ENCODE measurements at places on chromosomes 6 and 20.
A peak's percentile ranks its signal among the peaks of the same experiment; 100 is the strongest.

DNA sequence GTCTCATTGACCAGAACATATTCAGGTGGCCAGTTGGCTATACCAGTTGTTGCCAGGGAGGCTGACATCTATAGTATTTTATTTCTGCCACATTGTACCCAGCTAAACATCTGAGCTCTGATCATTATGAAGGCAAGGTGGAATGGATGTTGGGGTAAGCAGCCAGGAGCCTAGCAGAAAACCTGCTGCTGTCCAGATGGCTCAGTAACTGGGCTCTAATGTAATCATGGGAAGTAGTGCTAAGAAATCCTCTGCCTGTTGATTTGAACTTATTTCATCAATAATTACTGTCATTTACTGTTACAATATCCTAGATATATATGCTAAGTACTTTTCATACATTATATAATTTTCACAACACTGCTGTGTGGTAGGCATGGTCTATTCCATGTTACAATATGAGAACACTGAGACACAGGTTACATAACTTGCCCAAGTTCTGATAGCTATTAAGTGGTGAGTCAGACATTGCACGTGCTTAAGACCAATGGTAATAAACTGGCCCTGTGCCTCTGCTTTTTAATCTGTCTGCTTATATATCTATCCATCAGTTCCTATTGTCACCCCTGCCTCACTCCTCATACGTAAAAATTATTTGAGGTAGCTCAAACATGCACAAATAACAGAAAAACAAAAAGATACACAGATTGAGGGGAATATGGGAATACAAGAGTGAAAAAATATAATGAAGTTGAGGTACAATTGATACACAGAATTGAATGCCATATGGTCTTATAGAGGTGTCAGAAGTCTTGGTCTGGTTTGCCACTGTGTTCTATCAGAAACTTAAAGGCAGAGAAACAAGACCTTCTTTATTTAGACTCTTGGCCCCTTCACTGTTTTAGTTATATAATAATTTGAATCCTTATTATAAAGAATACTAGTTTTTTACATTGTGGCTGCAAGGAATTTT, 25.2 kb downstream of the TBPL1 start:
- DNase-seq = no peak

DNA sequence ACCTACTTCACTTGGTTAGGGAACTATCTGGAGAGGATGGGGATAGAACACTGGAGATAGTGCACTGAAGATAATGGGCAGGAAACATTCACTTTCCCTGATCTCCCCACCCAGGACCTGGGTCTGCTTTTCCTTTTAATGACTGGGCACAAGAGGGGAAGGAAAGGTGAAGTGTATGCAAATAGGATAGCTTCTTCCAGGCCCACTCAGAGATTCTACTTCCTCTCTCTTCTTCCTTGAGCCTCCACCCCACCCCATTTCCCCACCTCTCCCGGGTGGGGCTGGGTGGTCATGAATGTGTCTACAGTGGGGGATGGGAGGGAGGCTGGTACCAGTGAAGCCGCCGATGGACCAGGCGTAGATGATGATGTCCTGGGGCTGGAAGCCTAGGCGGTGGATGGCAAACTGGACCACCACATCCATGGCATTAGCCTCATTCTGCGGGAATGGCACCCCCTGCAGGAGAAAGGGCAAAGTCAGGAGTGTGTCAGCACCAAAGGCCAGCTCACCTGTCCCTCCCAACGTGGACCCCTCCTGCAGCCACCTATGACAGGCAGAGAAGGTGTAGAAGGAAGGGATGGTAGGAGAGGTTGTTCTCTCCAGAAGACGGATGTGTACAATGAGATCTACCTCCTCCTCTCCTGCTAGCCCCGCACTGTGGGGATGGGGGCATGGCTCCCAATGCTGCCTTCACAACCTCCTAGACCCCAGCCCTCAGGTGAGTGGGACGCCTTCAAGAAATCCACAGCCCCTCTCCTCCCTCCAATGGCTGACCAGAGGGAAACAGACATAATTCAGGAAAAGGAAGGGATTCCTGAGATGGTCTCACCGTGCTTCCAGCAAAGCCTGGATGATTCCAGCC, 8.6 kb upstream of the LY6G5C start:
- DNase-seq = peak; percentile 20

DNA sequence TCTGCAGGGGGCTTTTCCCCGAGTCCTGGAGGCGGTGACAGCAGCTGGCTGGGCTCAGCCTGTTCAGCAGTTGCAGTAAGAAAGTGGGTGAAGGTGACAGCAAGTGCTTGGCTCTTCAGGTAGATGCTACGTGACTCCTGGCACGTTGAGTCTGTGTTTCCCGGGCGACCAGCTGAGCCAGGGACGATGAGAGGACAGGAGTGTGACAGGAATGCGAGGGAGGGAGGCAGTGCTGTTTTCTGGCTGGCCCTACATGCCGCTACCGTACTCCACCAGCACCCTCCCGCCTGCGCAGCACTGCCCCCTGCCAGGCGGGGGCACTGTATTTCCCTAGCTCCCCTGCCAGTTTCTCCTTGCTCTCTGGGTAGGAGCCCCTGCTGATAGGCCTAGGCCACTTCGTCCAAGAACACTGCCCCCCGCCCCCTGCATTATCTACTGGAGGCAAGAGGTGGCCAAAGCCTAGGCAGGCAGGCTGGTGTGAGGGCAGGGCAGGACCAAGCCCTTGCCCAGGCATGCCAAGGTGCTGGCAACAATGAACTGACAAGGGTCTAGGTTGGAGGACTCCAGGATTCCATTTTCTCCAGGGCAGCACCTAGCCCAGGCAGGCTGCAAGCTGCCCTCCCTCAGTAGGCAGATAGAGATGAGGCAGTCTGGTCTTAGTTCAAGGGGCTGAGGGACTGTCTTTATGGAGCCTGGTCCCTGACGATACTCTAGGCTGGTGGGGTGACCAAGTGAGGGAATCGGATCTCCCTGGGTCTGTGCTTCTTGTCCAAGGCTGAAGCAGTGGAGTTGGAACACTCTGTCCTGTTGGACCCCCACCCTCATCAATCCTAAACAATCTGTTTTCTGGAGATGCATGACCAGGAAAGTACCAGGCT, 19.2 kb downstream of the MRPS18A start:
- peak; percentile 70 for DNase-seq

DNA sequence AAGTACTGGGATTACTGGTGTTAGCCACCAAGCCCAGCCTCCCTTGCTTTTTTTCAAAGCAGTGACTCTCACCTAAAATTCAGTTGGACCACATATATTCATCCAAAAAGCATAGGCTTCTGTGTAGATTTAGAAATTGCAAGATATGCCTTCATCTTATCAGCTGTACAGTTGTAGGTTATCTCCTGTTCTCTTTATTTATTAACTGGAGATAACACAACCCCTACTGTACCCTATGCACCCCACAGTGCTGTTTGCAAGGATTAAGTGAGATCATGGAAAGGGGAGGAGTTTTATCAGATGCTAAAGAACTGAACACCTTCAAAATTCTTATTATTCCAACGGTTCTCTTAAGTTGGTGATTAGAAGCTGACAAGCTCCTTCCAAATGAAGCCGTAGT, 164.4 kb upstream of the JARID2 start:
- DNase-seq = no peak

GRCh38 chr6:164108869-164109769, 694.6 kb downstream of the QKI start:
- no peak for DNase-seq

- DNase-seq = no peak
These were observed 22.4 kb upstream of the RIMS4 start for GRCh38 chr20:44832724-44833123.

GRCh38 chr20:46349035-46349741, 40.9 kb upstream of the CDH22 start:
- peak; percentile 81 for DNase-seq

GRCh38 chr6:26097268-26097875, 10.1 kb downstream of the HFE start:
- DNase-seq = peak; percentile 57

DNA sequence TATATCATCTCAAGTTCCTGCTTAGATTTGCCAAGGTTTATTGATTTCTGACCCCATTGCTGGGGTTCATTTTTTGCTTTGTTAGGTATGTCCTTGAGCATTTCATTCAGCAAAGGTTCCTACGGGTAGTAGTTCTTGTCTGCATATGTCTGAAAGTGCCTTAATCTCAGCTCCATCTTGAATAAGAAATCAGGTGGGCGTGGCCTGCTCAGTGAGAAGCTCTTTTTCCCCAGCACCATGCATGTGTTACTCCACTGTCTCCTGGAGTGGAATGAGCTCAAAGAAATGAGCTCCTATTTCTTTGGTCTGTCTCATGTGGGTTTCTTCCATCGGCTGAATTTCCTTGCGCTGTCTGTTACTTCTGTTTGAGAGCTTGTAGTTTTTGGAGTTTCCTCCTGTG, 201.9 kb downstream of the QKI start:
- no peak for DNase-seq

DNA sequence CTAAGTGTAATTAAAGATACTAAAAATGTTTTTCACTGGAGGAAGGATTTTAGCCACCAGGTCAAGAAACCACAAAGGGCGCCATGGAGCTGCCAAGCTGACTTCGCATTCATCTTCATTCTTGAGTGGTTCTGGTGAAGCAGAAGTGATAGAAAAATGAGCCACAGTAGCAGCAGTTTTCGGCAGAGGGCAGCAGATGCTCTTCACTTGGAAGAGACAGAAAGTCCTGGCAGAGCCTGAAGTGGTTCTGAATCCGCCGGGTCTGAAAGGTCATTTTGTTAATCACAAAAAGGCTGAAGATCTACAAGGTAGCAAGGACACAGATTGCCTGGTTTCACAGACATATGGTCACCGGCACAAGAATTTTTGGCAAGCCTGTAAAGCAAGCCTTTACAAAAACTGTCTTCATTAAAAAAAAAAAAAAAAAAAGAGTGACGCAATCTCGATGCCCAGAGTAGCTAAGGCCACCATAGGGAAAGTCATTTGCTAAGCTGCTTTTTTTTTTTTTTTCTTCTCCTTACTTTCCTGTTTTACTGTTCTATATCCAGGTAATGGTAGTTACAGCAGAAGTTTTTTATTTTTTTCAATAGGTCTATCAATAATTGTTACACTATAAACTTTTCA, 345.1 kb upstream of the AGPAT4 start:
- peak; percentile 27 for DNase-seq
